ENCODE measurements at places on chromosomes 6 and 20.

DNA sequence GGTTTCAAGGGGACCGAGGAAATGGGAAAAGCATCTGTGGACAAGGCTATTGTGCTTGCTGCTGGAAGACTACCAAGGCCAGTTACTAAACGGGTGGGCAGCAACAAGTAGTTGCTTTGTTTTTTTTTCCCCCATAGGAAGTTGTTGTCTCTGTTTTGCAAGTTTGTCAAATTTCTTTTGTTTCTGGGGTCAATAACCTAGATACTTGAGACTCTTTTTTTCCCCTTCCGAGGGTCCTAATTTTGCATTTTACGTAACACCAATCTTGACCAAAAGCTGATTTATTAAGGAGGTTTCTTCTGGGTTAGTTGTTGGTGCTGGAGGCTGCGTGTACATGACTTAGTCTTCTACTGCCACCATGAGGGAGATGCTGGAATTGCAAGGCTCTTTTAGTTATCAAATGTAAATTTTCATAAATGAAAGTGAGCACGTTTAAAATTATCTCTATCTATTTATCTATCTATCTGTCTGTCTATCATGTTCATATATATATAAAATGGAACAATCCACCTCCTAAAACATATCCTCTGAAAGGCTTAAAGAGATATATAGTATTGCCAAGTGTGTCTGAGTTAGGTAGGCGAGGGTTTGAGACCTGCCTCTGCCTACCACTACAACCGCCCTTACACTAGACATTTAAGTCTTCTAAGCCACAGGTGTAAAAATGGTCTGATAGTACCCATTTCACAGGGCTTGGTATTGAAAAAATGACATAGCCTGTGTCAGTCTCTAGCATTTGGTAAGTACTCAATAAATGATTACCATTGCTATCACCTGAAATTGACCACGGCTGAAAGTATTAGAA lies 60.2 kb downstream of the GCLC start:
- DNase-seq = peak; percentile 87

DNA sequence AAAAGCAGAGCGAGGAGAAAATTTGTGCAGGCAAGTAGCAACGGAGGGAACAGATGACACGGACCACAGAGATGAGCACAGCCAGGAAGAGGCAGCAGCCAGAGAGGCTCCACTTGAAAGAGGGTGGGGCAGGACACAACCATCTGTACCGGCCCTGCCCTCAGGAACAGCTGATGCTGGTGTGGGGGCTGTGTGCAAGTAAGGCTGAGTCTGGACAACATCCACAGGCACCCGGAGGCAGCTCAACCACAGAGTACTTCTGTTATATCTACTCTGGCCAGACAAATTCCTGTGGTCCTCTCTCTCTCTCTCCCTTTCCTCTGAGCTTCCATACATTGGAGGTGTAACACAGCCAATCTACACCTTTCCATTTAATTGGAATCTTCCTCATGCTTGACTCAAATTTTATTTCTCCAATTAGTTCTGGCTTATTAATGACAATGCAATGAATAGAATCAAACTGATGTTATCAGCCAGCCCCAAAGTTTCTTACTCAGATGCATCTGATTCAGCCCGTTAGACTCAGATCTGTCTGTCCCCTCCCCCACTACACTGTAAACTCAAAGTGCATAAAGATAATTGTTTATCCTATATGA lies 24.9 kb downstream of the KIF13A start:
- DNase-seq = no peak

DNA sequence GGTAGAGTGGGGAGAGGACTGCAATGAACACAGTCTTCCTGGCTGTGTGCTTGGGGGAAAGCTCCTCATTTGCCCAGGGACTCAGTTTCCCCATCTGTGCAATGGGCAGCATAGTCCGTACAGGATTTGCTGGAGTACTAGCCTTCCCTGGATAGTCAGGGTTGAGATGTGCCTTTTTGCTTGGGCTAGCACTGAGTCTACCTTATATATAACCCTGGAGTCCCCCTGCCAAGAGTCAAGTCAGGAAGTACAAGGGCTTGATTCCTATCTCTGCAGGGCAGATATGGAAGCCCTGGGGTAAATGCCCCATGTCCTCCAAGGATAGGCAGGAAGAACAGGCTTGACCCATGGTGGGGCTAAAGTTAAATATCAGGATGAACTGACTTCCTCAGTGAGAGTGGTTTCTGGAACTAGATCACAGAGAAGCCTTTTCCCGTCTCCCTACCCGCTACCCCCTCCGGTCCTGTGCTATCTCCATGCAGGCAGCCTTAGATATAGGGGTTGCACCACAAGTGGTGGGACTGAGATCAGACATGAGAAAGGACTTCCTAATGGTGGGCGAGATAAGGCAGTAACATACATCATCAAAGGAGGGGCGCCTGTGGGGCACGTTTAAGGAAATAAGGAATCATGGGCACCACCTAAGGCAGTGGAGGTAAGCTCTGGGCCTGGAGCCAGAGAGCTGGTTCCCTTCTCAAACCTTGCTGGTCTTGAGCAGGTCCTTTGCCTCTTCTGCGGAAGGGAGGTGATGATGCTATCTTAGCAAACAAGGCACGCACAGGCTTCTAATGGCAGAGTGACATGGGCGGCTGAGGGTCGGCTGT lies 157.9 kb downstream of the MRPL14 start:
- DNase-seq = no peak

- DNase-seq = no peak
Observed at GRCh38 chr6:167683028-167683862, 143.5 kb upstream of the AFDN start.

GRCh38 chr6:55528624-55529023 lies 50.4 kb downstream of the HMGCLL1 start:
- no peak for DNase-seq

DNA sequence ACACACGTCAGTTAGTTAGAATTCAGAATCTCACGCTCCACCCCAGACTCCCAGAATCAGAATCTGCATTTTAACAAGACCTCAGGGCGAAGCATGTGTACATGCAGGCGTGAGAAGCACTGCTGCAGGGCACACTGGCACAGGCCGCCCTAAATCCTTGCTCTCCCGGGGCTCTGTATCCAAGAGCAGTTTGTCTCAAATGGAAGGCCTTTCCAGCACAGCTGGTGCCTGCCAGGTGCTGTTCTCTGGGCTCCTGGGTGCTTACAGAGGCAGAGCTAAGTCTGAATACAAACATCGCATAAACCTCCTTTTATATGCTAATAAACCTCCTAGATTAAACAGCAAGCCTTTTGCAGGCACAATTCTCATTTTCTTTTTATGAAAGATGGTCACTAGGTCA lies 119.1 kb upstream of the CD93 start:
- DNase-seq = no peak
